ENCODE measurements at places on chromosomes 7 and 10.
A peak's percentile ranks its signal among the peaks of the same experiment; 100 is the strongest.

- no peak for DNase-seq
These were observed 31.3 kb downstream of the MKX start for GRCh38 chr10:27714349-27714748.

- peak; percentile 21 for DNase-seq
These were observed 302.7 kb upstream of the MEOX2 start for GRCh38 chr7:15989194-15989593.

DNA sequence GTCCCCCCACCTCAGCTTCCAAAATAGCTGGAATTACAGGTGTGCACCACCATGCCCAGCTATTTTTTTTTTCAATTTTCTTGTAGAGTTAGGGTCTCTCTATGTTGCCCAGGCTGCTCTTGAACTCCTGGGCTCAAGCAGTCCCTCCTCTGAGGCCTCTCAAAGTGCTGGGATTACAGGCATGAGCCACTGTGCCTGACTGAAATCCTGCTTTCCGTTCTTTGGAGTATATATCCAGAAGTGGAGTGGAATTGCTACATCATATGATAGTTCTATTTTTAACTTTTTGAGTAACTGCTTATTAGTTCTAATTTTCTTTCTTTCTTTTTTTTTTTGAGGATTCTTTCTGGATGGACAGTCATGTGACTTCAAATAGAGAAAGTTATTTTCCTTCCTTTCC lies 62.9 kb upstream of the ZMIZ2 start:
- DNase-seq, result no peak

DNA sequence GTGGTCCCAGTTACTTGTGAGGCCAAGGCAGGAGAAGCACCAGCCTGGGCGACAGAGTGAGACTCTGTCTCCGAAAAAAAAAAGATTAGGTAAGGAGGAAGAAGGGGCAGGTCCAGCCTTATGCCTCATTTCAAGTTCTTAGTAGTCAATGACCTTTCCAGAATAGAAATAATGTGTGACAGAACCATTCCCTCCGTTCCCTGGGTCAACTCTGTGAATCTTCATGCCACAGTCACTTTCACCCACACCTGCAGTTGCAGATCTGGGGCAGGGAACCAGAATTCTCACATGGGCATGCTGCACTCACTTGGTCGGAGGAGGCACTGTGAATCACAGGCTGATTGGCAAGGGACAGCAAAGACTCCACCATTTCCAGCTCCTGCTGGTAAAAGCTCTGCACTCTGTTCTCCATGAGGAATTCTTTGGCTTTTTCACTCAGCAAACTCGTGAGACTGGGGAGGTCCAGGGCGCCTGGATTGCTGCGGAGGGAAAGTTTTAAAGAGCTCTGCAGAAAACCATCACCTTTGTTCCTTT lies 20.7 kb downstream of the STN1 start:
- DNase-seq, result no peak

- no peak for DNase-seq
These were observed 124.9 kb upstream of the NPVF start for GRCh38 chr7:25353196-25353595.

DNA sequence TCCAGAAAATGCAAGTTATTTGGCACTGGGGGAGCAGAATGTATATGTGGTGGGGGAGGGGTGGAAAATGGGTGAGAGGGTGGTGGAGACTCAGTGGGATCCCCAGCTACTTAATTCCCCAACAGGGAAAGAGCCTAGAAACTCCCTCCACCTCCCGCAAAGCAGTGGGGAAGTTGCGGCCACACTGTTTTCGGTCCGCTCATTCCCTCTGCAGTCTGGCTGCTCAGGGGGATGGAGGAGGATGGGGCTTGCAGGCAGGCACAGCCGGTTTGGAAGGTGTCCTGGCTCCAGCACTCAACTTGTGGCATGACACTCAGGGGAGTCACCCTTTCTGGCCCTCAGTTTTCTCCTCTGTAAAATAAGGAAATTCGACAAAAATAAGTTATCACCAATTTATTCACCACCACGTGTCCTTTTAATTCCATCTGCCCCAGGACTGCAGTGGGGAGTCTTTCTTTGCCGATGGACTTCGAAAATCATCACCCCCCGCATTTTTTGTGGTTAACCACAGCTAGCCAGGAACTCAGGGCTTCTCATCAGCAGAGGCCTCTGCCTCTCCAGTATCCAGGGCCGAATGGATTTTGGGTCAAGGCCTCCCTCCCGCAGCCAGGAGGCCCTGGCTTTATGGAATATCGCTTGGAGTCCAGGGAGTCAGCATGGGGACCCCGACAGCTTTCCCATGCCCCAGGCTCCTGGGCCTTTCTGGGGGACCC lies 1.6 kb upstream of the HTRA1 start:
- peak; percentile 41 for DNase-seq

DNA sequence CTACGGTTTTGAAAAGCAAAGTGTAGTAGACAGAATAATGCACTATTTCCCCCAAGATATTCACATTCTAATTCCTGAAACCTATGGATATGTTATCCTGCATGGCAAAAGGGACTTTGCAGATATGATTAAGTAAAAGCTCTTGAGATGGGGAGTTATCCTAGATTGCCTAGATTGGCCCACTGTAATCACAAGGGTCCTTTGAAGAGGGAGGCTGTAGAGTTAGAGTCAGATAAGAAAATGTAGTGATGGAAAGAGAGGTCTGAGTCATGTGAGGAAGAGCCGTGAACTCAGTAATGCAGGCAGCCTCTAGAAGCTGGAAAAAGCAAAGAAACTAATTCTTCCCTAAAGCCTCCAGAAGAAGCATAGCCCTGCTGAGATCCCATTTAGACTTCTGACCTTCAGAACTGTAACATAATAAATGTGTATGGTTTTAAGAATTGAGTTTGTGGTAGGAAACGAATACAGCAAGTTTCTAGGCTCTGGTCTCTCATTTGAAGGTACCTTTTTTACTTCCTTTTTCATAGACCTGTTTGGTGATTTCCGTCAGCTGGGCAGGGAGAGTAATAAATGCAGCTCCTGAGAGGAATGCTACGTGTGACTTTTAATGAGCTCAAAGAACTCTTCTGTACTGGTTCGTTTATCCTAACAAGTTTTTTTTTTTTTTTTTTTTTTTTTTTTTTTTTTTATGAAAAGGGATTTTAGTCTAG lies 41.9 kb upstream of the NXPH1 start:
- no peak for DNase-seq

DNA sequence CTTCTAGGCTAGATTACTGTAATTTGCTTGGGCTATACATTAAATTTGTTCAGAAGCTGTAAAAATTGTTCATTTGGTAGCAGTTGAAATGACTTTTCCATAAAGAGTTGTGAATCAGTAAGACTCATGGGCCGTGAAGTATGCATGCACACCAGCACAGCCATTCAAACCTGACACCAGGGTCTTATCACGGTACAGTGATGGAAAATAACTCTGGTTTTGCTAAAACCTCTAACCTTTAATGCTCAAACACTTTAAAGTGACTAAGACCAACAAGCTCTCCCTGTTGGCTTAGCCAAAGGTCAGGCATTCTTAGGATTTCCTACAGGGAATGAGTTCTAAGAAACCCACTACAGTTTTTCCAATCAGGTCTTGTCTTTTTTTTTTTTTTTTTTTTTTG lies 11.5 kb downstream of the ARL3 start:
- DNase-seq, result no peak

DNA sequence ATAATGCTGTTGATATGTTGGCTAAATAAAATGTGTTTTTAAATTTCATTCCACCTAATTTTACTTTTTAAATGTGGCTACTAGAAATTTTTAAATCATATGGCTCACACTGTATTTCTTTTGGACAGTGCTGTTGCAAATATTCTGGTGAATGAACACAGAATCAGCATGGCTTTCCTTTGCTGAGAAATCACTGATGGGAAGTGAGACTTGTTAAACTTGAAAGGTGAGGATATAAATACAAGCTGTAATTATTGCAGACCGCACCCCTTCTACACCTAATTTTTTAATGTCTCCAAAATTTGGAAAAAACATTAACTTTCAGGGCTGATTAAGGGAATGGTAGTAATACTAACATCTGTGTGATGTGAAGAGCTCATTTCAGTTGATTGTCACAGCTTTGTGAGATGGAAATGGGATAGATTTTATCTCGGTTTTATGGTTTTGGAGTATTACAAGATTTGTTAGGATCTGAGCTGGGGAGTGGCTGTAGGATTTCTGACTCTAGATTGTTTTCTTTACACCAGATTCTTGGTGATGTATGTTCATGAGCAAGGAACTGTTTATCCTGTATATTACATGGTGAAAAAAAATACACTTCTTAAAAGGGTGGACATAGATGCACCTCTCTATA lies 1.3 kb downstream of the MIOS start:
- no peak for DNase-seq

DNA sequence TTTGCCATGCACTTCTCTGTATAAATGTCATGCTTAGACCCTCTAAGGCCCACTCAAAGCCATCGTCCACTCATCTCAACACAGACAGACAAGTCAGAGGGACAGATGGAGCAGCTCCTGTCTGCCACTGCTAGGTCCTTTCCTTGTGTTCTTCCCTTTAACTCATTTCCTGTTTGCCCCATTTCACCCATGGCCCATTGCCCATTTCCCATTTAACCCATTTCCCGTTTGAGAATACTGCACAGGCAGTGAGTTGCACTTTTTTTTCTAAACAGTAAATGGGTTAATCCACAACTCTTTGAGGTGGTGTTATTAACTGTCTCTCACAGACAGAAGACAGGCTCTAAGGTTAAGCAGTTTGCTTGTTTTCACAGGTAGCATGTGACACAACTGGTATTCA lies 179.3 kb downstream of the NPSR1 start:
- DNase-seq, result no peak

DNA sequence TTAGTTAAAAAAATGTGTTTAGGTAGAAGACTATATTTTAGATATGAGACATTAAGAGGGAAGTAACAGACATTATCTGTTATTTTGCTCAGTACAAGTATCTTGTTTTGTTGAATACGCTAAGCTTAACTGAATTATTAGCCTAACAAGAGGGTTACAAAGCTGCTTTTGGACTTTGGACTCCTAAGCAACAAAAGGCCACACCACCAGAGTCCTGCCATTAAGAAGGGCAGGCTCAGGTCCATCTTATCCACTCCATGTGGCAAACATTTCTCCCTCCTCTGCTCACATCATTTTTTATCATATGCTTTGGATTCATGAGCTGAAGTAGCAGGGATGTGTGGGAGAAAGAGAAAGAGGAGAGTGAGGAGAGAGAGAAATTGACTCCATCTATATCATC lies 33.5 kb downstream of the OSBPL3 start:
- no peak for DNase-seq

DNA sequence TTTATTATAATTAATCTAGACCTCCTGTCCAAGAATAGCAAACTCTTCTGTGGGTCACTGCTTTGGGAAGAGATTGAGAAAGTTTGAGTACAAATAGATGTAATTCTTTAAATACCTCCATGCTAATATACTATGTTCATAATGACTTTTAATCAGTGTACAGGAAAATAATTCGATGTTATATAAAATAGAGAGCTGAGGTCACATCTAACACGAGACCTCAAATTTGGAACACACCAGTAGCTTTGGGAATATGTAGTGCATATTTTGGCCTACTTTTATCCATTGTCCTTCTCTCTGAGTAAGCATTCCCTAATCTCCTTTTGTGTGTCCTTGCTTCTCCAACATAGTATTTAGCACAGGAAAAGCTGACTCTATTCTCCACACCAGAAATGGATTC lies 27.3 kb upstream of the CABCOCO1 start:
- DNase-seq, result no peak

GRCh38 chr7:156585025-156585648 lies 55.4 kb upstream of the RNF32 start:
- DNase-seq, result no peak

DNA sequence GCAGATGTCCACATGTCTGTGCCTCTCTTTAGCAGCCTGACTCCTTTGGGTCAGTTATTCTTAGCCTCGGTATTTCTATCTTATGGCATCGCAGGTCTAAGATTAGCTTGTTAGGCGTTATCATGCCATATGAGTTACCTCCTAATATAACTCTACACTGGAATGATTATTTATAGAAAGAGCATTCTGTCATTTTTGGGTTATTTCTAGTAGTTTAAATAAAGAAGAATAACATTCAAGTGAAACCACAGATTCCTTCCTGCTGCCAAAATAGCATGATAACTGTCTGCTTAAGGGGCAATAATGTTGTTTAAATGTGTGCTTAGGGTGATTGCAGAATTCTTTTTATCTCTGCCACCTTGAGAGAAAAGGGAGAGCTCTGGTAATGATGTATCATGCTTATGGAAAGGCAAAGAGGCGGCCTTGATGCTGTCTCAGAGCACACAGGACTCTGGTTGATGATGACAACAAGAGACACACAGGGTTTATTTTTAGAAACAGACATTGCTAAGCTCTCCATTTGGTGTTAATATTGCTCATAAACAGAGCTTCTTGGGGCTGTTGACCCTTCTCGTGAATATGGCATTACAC lies 10.4 kb downstream of the HDAC9 start:
- DNase-seq, result no peak

GRCh38 chr10:14050598-14050997 lies 280.1 kb downstream of the FRMD4A start:
- no peak for DNase-seq

GRCh38 chr10:5833814-5834213 lies 20.6 kb upstream of the GDI2 start:
- no peak for DNase-seq

- no peak for DNase-seq
These were observed 71.6 kb downstream of the ADCYAP1R1 start for GRCh38 chr7:31123726-31124125.

- DNase-seq, result no peak
These were observed 209.3 kb upstream of the PLXDC2 start for GRCh38 chr10:19606968-19607367.

Measured in smooth muscle cell of the brain vasculature (primary cell).